Adrenal gland (tissue), 19 donors: ENCODE measurements at places on chromosomes 16 and 17. TPM values are rescaled to one million over a fixed set of nuclear protein-coding genes. Genes with fewer than 3 reads are reported as not detected.

The ESRP2 gene
- 0.95 TPM for total RNA-seq

The SLC35B1 gene
- total RNA-seq, result 62.8 TPM

The RHBDL3 gene
- total RNA-seq, result 5.4 TPM

DNA sequence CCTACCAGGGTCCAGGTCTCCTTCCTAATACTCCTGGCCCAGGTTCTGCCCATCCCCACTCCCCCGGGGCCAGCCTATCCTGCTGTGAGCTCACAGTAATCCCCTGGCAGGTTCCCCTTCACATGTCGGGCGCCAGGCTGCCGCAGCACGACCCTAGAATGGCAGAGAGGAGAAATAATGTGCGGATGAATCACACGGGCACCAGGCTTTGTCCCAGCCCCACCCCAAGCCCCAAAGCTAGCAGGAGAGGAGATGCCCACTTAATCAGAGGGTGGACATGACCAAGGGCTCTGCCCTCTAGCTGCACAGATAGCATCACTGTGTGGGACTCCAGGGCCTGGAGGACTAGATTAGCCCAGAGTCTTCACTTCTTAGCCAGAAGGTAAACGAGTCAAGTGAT is 39.5 kb downstream of the ST3GAL2 start:
- no peak for DNase-seq

DNA sequence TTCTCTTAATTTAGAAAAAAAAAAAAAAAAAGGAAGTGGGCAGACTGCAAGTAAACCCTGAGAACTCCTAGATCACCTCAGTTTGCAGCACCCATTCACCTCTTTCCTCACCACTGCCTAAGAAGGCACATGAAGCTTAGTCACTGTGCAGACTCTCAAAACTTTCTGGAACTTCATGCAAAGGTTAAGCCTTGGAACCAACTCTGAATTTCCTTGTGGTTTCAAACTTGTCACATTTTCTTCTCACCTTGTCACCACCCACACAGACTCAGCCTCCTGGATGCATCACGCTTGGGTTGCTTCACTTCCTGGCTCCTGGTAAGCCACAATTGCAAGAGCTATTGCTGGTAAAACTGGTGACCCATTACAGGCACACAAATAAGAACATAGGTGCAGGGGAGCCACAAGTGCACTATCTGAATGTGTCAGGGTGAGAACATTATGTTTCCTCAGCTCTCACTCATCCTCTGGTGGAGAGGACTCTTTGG is 15.0 kb upstream of the CPD start:
- DNase-seq, result no peak

DNA sequence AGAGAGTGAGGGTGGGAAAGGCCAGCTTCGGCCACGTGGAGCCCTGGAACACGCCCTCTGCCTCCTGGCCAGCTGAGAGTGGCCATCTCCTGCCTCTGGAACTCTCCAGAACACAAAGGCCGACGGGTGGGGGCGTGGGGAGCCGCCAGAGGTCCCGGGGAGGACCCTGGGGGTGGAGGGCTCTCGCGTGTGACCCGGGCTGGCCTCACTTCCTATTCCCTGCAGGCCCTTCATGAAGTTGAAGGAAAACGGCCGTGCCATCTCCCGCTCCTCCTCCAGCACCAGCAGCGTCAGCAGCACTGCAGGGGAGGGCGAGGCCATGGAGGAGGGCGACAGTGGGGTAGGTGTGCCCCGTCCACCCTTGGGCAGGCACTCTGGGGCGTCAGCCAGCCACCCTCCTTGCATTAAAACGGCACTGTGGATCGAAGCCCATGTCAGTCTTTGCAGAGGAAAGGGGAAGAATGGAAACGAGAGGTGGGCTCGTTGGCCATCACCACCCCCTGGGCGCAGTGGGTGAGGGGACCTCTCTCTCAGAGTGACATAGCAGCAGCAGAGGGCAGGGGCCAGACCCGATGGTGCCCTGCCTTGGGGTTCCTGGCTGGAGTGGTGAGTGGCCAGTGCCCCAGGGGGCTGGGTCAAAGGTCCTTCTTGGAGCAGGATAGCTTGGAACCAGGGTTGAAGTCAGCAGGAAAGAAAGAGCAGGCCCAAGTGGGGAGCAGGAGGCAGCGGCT is 37.1 kb downstream of the OR1D5 start:
- DNase-seq, result no peak

GRCh38 chr17:66255112-66255511 is 25.9 kb upstream of the APOH start:
- DNase-seq, result peak; percentile 61
